ENCODE measurements at places on chromosomes 1 and 21.

DNA sequence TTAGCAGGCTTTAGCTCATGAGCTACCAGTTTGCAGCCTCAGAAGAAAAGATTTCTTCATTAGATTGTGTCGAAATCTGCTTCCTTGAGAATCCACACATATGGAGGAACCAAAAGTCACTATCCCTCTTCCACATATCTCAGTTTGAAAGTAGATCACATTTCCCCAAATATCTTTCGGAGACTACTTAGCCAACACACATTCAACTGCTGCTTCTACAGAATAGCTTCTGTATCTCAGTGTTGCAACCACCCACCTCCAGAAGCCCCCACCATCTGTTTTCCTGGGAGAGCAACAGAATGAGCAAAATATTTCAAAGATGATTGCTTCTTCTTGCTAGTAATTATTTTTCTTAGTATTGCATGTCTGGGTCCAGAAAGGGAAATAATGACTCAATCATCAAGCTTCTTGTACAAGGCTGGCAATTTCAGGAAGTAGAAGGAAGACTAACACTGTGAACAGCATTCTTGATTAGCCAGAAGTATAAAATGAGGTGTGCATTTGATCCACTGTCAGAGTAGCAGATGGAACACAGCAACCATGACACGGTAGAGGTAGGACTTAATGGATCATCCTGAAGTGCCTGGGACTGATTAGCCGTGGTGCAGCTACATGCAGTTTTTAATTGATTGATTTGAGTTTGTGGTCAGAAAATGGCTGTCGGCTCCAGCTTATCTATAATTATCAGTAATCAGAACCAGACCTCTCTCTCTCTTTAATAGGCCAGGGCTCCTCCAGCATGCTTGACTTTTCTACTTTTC is 24.9 kb downstream of the ZC3H11B start:
- no peak for DNase-seq

- no peak for DNase-seq
Measured at GRCh38 chr21:31257265-31257664, 86.8 kb downstream of the TIAM1 start.

- peak; percentile 31 for DNase-seq
Measured at GRCh38 chr1:109252893-109253802, 3.8 kb downstream of the CELSR2 start.

DNA sequence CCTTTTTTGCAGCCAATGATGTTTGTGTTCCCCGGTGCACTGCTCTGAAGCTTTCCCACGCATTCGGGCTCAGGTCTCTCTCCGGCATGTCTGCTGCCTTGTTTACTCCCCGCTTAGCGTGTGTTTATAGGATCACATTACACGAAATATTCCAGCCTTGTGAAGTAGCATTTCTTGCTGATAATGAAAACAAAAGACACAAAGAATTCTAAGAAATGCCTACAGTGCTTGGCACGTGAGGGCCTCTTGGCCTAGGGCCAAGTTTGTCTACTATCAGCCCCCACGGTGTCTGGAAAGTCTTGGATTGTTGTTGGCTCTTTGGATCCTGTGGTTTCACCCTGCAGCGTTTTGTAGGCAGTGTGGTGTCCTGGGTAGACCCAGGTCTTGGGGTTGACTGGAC is 11.2 kb upstream of the GSTM4 start:
- no peak for DNase-seq

DNA sequence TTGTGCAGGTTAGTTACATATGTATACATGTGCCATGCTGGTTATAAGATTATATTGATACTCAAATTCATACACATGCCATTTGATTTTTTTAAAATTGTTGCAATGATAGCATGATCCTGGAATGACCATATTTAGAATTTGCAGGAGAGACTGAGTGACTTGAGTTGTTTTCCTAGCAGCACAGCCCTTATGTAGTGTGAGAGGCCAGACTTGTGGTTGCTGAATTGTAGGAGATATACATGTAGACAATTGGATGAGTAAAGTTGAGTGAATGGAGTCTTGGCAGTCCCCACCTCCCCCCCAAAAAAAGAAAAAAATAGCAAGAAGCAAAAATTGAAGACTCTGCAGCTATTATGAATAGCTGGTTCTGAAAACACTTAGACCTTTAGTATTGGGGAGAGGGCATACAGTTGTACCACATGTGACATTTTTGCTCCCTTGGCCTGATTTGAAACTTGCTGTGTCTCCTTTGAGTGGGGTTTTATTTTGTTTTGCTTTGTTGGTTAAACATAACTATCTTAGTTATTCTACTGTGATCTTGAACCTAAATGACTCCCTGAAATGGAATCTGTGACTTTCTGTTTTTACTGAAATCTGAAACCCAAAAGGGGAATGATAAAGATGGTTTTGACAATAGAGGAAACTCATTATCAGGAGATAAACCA is 280.3 kb downstream of the HMCN1 start:
- DNase-seq: no peak

DNA sequence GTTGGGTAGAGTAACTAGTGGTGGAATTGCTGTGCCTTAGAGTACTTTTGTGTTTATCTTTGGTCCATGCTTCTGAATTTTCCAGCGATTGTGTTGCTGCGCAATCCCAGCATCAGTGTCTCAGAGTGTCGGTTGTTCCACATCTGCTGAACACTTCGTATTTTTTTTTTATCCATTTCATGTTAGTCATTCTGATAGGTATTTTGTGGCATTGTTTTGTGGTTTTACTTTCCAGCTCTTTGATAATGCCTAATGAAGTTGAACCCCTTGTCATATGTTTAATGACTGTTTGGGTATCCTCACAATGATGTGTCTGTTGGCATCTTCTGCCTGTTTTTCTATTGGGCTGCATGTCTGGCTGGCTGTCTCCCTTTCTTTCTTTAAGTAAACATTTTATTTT is 13.6 kb downstream of the TUFT1 start:
- DNase-seq: no peak

- DNase-seq: no peak
Measured at GRCh38 chr1:84840346-84840745, 52.7 kb downstream of the LPAR3 start.

DNA sequence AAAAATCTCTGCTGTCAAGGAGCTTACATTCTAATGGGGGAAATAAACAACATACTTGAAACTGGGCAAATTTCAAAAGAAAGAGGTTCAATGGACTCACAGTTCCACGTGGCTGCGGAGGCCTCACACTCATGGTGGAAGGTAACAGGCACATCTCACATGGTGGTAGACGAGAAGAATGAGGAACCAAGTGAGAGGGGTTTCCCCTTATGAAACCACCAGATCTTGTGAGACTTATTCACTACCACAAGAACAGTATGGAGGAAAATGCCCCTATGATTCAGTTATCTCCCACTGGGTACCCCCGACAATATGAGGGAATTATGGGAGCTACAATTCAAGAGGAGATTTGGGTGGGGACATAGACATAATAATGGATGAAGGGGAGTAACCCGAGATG is 226.4 kb downstream of the ZP4 start:
- DNase-seq: no peak
